Left colon (tissue), 2 donors: ENCODE measurements at places on chromosomes 16 and 17.

GRCh38 chr17:73640691-73641090 is 3.6 kb downstream of the SDK2 start:
- no peak for DNase-seq

- no peak for DNase-seq
These were observed 51.8 kb downstream of the MYH3 start for GRCh38 chr17:10605221-10605783.

DNA sequence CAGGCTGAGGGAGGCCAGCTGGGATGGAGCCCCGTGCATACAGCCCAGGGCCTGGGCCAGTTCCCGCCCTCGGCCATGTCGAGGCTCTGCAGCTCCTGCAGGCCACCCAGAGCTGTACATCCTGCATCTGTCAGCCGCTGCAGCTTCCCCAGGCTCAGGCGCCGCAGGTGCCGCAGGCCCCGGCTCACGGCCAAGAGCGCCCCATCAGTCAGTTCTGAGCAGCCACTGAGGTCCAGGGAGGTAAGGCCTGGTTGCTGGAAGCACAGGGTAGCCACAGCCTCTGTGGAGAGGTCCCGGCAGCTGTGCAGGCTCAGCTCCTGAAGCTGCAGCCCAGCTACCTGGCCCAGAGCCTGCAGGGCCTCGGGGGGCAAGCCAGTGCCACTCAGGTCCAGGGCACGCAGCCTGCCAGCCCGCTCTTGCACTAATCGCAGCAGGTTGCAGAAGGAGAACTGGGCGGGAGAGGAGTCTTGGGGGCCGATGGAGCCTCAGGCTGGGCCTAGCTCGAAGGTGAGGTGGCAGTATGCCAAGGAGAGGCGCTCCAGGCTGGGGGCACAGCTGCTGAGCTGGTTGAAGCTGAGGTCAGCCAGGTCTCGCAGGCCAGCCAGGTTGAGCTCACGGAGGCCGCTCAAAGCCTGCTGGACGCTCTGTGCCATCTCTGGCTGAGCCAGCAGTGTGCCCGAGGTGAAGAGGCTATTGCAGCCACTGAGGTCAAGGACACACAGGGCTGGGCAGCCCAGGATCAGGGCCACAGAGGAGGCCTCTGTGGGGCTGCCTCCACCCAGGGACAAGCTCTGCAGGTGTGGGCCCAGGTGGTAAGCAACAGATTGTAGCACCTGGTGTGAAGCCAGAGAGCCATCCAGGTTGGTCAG is 11.4 kb downstream of the ELMO3 start:
- no peak for DNase-seq

- peak; percentile 49 for DNase-seq
These were observed 8.8 kb upstream of the CEP112 start for GRCh38 chr17:66200685-66201092.

- no peak for DNase-seq
These were observed 6.0 kb upstream of the NDRG4 start for GRCh38 chr16:58493756-58494431.

DNA sequence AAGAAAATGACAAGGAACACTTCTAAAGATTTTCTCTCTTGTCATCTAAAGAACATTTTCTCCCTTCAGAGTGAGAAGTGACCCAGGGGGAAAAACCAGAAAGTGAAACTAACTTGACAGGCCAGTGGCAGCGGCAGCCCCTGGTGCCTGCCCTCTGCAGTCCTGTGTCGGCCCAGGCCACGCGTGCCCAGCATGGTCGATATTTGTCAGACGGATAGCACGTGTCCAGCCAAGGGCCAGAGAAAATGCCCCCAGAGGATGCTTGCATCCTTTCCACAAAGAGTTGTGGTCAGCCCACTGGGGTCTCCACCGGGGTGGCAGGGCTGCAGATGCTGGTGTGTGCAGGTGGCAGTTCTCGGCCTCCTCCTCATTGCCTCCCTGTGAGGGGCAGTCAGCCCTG is 176.6 kb downstream of the RAB11FIP4 start:
- DNase-seq: no peak

DNA sequence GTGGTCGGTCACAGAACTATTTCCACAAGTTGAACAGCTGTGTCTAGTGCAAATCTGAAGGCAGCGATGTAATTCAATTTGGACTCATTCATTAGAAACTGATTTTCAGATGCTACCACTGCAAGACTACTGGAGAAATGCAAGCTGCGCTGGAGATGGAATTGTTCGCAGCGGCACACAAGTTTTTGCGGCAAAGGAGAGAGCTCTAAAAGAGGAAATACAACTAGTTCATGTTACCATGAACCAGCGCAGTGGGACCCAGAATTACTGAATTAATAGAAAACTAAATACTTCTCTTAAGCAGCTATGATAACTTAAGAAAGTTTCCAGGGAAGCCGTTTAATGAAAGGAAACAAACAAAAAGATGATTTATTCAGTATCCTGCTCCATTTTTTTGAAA is 1.9 kb downstream of the CREBBP start:
- no peak for DNase-seq

DNA sequence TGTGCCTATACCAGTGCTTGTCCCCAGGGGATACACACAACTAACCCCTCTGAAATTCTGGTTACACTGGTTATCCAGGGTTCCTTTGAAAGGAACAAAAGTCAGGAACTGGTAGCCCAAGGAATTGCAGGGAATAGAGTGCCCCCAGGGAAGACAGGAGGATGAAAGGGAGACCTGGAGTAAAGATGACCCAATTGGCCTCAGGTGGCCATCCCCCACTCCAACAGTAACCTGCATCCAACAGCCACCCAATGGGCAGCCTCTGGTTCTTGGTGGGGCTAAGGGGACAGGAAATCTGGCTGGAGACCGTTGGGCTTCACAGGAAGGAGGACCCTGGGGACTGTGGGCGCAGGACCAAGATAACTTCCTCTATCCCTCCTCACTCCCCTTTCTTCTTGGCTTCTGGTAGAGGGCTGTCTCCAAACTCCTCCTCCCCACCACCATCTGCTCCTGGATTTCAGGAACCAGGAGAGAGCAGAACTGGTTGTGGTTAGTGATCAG is 826 bp upstream of the MPO start:
- DNase-seq: no peak

- no peak for DNase-seq
These were observed 29.0 kb downstream of the RAB11FIP3 start for GRCh38 chr16:454397-454940.

- no peak for DNase-seq
These were observed 92.7 kb upstream of the CDH5 start for GRCh38 chr16:66273644-66274334.

DNA sequence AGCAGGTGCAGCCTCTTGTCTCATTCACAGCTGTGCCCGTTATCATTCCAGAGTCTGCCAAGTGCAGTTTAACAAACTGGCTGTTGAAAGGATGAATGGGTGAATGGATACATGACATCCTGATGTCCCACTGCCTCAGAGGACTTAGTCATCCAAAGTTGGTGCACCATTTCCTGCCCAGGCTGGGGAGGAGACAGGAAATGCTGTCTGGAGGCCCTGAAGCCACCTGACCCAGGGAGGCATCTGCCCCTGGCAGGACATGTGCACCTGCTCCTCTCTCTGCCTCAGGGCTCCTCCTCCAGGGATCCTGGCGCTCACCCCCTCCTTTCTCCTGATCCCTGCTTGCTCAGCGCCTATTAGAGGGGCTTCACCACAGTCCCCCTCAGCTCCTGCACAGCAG is 1.8 kb upstream of the CD300C start:
- DNase-seq: no peak

- no peak for DNase-seq
These were observed 53.3 kb upstream of the FASN start for GRCh38 chr17:82151106-82151957.

DNA sequence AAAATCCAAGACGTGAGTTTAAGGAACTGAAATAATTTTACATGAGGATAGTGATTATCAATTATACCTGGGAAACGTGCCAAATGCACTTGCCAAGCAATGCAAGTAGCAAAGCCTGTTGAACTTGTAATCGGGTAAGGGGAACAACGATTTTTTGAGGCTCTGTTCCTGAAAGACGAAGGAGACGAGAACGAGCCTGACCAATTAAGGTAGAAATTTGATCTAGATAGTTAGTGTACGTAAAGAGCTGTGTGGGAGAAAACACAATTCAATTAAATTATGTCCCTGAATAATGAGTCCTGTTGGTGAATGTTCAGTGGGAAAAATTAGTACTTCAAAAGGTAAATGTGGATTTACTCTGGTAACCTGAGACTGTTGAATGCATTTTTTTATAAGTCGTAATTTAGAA is 17.7 kb upstream of the KCTD5 start:
- DNase-seq: no peak

GRCh38 chr16:8375232-8375587 is 215.1 kb downstream of the TMEM114 start:
- DNase-seq: no peak

DNA sequence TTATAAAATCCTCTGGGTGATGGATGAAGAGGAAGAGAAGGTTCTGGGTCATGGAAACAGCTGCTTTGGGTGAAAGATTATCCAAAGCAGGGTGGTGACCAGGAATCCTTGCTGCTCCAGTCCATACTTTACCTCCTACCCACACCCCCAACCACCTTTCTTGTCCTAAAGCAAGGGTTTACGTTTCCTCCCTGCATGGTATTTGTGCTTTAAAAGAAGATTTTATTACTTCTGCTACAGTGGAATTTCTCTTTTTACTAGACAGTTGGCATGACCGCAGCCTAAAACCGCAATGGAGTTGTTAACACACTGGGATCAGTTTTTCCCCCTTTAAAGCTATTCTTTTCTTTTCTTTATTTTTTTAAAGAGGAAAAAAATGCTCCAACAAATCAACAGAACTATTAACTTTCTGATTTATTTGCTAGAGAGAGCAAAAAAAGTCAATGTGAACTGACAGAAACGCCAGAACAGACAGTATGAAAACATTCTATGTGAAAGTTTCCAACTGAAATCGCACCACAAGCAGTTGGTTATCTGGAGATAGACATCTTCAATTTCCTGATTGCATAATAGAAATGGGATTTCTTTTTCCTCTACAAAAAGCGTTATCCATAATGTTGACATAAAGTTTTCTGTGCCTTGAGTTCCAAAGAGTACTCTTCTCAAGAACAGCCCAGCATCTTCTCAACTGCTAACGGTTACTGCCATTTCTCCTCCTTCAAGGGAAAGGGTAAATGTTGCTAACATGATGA is 236.0 kb downstream of the IRX3 start:
- DNase-seq: no peak

DNA sequence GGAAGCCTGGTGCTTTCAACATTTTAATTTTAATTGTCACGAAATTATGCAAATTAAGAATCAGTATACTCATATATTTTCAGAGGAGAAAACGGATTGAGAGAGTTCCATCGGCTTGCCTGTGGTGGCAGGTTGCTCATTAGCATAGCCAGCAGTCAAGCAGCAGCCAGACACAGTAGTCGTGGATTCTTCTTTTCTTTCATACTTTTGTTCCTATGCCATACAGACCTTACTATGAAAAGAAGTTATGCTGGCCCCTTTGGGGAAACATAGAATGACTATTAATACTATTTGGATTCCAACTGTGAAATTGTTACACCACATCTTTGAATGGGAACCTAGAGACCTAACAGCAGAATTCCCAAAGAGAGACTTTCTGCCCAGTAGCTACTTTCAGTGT is 617.7 kb upstream of the CA10 start:
- DNase-seq: no peak

GRCh38 chr17:27610304-27610677 is 20.7 kb upstream of the LGALS9 start:
- DNase-seq: no peak

GRCh38 chr16:84585886-84586285 is 32.0 kb downstream of the COTL1 start:
- no peak for DNase-seq

DNA sequence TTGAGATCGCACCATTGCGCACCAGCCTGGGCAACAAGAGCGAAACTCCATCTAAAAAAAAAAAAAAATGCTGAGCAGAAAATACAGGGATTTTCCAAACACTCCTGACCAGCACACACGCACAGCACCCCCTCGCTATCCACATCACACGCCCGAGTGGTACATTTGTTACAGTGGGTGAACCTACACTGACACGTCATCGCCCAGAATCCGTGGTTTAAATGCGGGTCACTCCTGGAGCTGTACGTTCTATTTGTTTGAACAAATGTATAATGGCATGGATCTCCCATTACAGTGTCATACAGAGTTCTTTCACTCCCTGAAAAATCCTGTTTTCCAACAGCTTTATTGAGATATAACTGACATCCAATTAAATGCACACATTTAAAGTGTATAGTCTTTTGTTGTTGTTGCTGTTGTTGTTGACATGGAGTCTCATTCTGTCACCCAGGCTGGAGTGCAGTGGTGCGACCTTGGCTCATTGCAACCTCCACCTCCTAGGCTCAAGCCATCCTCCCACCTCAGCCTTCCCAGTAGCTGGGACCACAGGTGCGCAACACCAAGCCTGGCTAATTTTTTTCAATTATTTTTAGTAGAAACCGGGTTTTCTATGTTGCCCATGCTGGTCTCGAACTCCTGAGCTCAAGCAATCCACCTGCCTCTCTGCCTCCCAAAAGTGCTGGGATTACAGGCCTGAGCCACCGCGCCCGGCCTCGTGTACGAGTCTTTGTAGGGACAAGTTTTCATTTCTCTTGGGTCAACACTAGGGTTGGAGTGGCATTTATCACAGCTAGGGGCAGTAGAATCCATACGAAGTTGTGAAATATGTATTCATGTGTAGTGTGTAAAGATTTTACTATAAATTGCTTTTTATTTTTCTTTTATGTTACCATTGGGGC is 4.4 kb upstream of the CARHSP1 start:
- no peak for DNase-seq

DNA sequence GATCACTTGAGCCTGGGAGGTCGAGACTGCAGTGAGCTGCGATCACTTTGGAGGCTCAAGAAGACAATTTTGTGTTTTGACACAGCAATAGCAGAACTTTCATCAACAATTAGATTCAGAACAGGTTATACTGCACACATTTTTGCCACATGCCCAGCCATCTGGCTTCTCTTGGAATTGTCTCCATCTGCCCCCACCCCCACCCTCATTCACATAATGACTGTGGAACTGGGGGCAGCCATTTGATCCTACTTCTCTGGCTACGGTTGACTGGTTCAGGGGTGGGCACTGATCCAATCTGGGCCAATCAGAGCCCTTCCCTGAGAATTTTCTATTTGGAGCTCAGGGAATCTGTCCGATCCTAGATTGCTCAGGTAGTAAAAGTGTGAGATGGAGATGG is 14.0 kb downstream of the TMEM92 start:
- no peak for DNase-seq

DNA sequence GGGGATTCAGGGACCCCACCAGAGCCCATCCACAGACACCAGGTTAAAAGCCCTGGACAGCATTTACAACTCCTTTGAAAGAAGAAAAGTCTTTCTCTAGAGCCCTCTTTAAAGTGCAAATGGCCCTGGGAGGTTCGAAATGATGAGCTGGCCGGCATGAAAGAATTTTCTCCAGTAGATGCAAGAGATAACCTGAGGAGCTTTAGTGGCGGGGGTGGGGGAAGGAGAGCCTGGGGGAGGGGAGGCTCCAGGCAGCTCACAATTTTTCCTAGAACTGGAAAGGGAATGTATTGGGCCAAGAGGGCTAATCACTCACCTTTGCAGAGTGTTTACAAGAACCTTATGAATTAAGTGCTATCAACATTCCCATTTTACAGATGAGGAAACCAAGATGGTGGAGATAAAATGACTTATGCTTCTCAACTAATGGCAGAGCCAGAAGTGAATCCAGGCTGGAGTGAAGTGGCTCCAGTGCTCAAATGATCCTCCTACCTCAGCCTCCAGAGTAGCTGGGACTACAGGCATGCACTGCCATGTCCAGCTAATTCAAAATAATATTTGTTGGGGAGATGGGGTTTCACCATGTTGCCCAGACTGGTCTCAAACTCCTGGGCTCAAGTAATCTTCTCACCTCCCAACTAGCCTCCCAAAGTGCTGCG is 4.2 kb upstream of the CDH1 start:
- no peak for DNase-seq
